Hepatic stellate cell (primary cell): ENCODE measurements at places on chromosomes 2 and 18.

GRCh38 chr2:155653176-155653575 is 679.3 kb downstream of the NR4A2 start:
- DNase-seq = no peak

- DNase-seq = no peak
These were observed 219.5 kb downstream of the SOX11 start for GRCh38 chr2:5911718-5912117.

DNA sequence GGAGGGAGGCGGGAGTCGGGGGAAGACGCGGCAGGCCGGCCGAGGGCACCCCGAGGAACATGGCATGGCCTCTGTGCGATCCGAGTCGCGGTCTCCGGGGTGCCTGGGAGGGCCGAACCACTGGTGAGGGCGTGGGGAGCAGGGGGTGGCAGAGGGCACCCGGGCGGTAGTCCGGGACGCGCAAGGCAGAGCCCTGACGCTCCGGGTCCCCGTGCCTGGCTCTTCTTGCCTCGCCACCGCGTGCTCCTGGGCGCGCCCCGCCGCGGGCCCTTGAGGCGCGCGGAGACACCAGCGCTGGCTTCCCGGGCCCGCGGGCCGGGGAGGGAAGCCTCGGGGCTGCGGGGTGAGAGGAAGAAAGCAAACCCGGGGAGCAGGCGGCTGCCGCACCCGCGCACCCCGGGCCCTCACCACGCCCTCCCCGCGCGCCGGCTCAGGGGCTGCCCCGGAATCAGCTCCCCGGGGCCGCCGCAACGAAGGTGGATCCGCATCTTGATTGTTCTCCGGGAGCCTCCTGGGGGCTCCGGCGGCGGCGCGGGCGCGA is 4.3 kb downstream of the SOX11 start:
- DNase-seq = no peak

GRCh38 chr2:23360571-23361125 is 24.3 kb upstream of the KLHL29 start:
- DNase-seq = no peak
